ENCODE measurements at places on chromosomes 5 and 9. TPM values are rescaled to one million over a fixed set of nuclear protein-coding genes. Genes with fewer than 3 reads are reported as not detected.

UCK1 gene
- 56.4 TPM for total RNA-seq

CMYA5 gene
- 0.73 TPM for total RNA-seq

TEX48 gene
- total RNA-seq: not detected

FREM1 gene
- total RNA-seq: 57.7 TPM

SYNPO gene
- 1.5 TPM for total RNA-seq
